Stimulated activated CD4-positive, alpha-beta T cell treated with anti-CD3 and anti-CD28 coated beads, Interleukin-1b, Interleukin-23, amount 100 ng/mL, for 1 hour (primary cell): ENCODE measurements at places on chromosomes 6 and 20.

DNA sequence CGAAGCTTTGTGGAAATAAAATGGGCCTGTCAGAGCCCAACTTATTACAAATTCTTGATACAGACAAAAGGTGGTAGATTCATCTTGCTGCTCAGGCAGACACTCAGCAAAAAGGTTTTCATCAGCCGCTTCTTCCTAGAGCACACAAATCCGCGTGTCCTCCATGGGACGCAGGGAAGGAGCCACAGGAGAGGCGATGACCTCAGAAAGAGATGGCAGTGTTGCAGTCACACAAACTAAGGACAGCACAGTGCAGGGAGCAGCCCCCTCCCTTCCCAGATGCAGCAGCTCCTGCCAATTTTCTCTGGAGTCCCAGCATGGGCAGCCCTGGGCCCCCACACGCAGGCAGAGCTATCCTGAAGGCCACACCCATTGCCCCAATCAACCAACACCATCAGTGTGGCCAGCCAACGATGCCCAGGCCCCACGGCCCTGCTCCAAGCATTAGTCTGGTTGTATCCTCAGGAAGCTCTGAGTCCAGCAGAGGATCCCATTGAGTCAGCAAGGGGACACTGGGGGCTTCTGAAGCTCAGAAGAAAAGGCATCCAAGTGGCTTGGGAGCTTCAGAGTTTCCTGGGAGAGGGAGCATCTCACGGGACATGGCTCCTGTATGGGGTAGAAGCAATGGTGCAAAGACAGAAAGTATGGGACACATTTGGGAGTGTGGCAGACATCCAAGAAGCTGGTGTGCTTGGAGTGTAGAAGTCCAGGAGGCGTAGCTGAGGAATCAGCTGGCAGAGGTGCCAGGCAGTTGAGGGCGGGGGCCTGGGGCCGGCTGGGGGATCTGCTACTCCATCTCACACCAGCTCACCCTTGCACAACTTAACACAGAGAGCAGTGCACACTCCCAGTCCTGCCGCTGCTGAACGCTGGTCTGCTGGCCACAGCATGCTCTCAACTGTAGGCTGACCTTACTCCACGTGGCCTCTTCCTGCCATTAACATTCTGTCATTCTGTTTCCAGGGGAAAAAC is 142.1 kb upstream of the CST7 start:
- DNase-seq: no peak

DNA sequence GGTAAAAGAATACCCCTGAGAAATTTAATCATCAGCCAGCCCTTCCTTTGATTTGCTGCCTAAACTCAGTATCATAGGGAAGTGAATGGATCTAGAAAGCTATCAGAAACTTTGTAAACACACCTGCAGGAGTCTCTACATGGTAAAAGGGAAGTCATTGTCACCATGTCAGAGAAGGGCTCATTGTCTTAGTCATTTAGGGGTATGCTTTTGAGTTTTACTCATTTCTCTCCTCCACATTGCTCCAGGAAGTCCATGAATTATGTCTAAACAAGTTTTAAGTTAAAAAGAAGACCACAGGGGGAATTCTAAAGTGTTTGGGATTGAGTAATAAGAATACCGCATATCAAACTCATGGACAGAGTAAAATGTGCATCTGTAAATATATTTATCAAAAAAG is 2.5 kb downstream of the SLC17A1 start:
- DNase-seq: no peak

GRCh38 chr6:112770308-112770707 is 423.2 kb downstream of the RFPL4B start:
- DNase-seq: no peak

GRCh38 chr6:72636215-72636614 is 14.4 kb downstream of the KCNQ5 start:
- DNase-seq: no peak

- no peak for DNase-seq
These were observed 5.4 kb downstream of the ADGRB3 start for GRCh38 chr6:68640491-68640835.
